Upper lobe of left lung (tissue), 6 donors: ENCODE measurements at places on chromosomes 12 and 14. TPM values are rescaled to one million over a fixed set of nuclear protein-coding genes. Genes with fewer than 3 reads are reported as not detected.

The FAM177A1 gene
- total RNA-seq, result 221 TPM

The POTEM gene
- total RNA-seq, result not detected

The ESRRB gene
- not detected for total RNA-seq

The PPP1R1A gene
- total RNA-seq, result not detected

The ENDOU gene
- total RNA-seq, result 1.2 TPM

DNA sequence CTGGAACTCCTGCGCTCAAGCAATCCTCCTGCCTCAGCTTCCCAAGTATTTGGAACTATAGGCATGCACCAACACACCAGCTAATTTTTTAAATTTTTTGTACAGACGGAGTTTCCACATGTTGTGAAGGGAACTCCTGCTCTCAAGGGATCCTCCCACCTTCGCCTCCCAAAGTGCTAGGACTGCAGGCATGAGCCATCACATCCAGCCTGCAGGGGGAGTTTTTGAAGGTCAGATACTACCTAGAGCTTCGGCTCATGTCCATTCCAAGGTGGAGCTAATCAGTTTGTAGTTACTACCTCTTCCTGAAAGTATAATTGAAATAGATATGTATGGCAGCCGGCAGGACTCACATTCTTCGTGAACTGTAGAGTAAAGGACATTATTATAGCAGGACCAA is 3.7 kb upstream of the TAS2R19 start:
- DNase-seq, result no peak

GRCh38 chr12:69934011-69934410 is 109.0 kb downstream of the MYRFL start:
- DNase-seq, result no peak

DNA sequence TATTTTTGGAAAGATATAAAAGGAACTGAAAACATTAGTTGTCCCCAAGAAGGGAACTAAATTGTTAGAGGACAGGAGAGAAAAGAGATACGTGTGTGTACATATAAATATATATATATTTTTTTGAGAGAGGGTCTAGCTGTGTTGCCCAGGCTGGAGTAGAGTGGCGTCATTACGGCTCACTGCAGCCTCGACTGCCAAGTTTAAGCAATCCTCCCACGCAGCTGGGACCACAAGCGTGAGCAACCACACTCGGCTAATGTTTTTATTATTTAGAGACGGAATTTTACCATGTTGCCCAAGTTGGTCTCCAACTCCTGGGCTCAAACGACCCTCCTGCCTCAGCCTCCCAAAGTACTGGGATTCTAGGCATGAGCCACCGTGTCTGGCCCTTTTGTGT is 16.2 kb upstream of the NOP2 start:
- DNase-seq, result no peak

DNA sequence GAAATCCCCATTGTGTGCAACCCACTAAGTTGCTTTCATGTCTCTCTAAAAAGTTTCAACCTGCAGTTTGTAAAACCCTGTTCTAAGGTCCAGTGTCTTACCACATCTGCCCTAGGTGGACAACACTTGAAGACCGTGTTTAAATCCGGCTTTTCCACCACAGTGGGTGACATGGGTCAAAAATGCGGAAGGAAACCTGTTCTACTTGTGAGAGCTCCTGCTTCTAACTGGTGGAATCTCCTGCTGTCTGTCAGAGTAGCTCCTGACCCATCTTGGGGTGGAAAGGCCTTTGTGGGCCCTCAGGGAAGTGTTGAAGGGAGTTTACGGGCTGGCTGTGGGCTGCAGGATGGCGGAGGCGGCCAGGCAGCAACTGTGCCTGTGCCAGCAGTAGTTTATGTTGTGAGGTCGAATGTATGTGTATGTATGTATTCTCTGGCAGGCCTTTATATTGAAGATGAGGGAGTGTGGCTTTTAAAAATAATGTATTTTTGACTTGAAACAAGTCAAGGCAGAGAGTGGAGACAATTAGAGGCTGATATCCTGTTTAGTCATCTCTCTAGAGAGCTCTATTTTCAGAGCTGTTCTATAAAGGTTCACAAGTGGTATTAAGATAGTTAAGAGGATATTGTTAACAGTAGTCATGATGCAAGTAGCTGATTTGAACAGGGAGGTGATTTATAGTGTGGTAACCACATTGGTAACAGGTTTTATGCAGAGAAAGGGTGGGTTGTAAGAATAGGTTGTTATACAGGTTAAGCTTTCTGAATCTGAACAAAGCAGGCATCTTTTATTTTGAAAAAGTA is 67.0 kb downstream of the PRKCH start:
- DNase-seq, result no peak

- no peak for DNase-seq
Measured at GRCh38 chr14:60657456-60658210, 8.4 kb upstream of the SIX1 start.

- DNase-seq, result no peak
Measured at GRCh38 chr12:58804749-58805148, 115.6 kb downstream of the LRIG3 start.

- no peak for DNase-seq
Measured at GRCh38 chr14:77599889-77600288, 16.5 kb downstream of the SPTLC2 start.

GRCh38 chr14:61460718-61461611 is 139.6 kb downstream of the PRKCH start:
- no peak for DNase-seq

GRCh38 chr12:5384015-5384414 is 47.9 kb upstream of the NTF3 start:
- no peak for DNase-seq

DNA sequence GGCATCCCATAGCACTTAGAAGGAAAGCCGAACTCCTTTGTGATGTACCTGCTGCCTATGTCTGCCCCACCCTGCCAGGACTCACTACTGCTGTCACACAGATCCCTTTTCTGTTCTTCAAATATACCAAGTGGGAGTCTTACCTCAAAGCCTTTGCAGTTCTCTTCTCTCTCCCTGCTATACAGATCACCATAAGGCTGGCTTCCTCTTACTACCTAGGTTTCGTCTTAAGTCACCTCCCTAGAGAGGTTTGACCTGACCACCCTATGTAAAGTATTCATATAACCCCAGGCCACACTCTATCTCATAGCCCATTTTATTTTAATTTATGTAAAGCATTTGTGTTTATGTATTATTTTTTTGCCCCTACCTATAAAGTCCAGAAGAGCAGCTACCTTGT is 117.6 kb downstream of the CRADD start:
- no peak for DNase-seq

GRCh38 chr12:46629331-46630229 is 196.2 kb downstream of the SLC38A4 start:
- DNase-seq, result no peak

DNA sequence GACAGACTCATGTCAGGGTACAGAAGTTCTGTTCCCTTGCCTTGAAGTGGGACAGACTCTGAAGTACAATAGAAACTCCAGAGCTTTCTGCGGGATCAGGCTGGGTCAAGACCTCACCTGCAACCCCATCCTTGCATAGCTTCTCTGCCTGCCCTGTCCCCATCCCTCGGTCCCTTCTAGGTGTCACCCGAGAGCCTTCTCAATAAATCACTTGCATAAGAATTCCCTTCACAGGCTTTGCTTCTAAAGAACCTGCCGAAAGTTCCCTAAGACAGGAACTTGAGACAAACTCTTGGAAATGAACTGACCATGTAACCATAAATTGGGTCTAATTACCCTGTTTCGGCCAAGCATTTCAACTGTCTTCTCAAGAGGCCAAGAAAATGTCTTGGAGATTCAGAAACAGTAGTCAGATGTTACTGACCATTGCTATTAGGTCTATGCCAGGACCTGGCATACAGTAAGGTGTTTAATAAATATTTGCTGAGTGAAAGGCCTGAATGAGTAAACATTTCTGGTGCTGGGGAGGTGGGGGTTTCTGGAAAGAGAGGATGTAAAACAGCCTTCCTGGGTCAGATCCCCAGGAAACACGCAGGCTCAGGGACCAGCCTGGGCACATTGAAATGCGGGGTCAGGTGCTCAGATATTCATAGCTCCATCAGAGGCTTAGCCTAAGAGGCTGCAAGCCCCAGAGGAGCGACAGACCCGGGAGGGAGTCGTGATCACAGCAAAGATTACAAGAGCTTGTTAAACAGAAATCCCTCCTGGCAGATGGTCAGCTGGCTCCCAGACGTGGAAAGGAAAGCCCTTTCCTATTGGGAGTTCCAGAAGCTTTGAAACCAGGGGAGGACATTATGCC is 226.2 kb upstream of the LHX5 start:
- DNase-seq, result no peak
